Activated T-helper 17 cell treated with anti-CD3 and anti-CD28 coated beads, Interleukin-2, amount 50 U/mL, for 72 hours (primary cell): ENCODE measurements at places on chromosomes 7 and 10.

DNA sequence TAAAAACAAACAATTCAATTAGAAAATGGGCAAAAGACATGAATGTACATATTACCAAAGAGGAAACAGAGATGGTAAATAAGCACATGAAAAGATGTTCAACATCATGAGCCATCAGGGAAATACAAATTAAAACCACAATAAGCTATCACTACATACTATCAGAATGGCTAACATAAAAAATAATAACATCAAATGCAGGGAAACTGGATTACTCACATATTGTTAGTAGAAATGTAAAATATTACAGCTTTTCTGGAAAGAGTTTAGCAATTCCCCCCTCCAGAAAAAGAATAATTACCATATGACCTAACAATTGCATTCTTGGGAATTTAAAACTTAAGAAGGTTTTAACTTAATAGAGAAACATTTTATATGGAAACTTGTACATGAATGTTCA, 232.9 kb upstream of the MTPN start:
- ATAC-seq, result no peak

GRCh38 chr10:10609379-10609955, 408.2 kb upstream of the CELF2 start:
- ATAC-seq, result no peak

DNA sequence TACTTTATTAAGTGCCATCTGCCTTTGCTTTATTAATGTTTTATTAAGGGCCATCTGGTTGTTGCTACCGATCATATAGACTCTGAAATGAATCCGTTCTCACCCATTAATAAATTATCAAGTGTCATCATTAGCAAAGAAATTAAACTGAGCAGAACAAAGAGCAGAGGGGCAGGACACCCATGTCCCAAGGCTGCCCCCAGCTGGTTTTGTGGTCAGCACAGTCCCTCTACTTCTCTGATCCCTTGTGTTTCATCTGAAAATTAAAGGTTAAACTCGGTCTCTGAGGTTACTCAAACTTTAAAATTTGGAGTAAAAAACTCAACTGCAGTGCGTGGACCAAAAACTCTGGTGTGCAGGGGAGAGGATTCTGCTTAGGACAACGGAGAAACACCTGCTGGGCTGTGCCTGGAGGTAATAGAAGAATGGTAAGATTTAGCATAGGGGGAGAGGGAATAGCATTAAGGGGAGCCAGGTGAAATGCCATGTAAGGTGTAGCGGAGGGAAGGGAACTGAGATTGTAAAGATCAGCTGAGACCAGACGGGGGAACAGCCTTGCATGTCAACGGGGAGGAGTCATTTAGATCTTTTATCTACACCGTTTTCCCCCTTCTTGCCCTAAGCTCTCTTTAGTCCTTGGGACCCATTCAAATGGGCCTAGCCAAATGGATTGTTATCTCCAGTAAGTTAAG, 10.8 kb upstream of the GSDME start:
- no peak for ATAC-seq

GRCh38 chr10:33638374-33638773, 303.9 kb upstream of the NRP1 start:
- ATAC-seq, result no peak

GRCh38 chr10:86288695-86289576, 77.7 kb downstream of the GRID1 start:
- no peak for ATAC-seq

GRCh38 chr7:13282377-13282980, 595.0 kb downstream of the ARL4A start:
- ATAC-seq, result no peak

DNA sequence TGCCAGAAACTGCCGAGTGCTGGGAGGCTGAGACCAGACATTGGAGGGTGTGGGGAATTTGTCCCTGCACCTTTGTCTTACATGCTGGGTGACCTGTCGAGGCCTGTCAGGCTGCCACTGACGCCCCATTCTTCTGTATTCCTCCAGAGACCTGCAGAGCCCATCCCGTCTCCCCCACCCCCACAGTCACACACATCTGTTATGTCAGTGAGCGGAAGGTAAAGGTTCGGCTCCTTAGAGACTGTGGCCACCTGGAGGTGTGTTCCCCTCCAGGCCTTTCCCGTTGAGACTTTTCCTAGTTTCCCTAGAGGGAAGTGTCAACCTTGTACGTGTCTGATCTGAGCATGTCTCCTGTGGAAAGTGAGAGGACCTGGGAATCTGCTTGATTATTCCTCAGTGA, 84.5 kb downstream of the ATXN7L1 start:
- no peak for ATAC-seq

GRCh38 chr10:110321869-110322620, 17.3 kb upstream of the SMNDC1 start:
- no peak for ATAC-seq

DNA sequence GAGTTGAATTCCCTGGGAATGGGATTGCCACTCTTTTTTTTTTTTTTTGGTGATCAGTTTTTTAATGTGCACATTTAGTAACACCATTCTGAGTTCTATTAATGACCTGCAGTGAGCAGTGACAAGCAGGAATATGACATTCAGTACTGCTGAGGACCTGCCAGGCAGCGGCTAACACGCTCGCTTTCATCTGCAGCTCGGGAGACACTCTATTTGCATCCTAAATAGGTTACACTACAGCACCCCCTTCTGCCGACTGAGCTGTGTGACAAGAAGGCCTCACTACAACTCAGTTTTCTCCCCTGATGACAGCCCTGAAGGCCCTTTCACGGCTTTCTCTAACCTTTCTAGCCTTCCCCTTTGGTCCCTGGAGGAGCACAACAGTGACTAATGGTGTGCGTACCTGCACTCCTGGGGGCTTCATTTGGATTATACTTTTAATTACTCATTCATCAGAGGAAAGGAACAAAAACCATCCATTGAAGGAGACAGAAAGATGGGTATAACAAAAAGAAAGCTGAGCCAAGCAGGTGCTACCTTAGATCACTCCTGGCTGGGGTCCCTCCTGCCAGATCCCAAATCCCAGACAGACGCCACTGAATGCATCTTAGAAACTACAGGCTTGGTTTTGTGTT, 872.4 kb downstream of the LRMDA start:
- ATAC-seq, result no peak

DNA sequence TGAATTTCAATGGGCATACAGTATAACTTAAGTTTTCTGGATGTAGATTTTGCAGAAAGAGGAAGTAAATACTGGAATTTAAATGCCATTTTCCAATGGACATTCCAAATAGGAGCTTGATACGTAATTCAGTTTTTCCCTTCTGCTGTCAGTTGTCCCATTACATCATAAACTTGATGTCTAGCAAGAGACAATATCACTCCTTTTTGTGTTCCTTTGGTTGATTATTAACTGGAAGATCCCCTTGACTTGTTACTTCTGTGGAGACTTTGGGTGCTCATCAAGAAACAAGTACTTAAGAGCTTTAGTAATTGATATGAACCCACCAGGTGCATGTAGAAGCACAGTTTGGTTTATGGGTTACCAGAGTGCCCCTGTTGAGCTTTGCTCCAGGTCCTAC, 116.1 kb downstream of the ST7 start:
- ATAC-seq, result no peak

DNA sequence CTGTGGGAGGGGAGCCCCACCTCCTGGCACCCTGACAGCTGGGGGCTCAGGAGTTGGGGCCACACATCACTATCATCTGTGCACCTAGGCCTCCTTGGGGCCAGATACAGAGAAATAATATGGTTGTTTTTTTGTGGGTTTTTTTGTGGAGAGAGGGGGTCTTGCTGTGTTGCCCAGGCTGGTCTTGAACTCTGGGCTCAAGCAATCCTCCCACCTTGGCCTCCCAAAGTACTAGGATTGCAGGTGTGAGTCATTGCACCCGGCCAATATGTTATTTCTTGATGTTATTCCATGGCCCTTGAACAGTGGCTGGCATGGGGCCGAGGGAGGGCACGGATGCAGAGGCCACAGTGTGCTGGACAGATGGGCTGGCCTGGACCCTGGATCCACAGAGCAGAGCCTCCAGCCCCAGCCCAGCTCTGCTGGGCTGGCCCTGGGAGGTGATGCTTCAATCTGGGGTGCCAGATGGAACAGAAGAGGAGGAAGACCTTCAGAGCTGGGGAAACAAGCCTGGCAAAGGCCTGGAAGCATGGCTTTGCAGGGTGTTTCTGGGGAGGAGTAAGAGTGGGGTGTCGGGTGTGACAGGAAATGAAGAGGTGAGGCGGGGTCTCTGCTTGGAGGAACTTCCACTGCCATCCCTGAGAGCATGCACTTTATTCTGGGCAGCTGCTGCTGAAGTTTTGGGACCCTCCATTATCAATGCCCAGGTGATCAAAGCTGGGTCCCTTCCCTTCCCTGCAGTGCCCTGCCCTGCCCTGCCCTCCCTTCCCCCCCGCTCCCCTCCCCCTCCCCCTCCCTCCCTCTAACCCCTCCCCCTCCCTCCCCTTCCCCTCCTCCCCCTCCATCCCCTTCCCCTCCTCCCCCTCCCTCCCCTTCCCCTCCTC, 3.7 kb upstream of the FZD9 start:
- ATAC-seq, result no peak

DNA sequence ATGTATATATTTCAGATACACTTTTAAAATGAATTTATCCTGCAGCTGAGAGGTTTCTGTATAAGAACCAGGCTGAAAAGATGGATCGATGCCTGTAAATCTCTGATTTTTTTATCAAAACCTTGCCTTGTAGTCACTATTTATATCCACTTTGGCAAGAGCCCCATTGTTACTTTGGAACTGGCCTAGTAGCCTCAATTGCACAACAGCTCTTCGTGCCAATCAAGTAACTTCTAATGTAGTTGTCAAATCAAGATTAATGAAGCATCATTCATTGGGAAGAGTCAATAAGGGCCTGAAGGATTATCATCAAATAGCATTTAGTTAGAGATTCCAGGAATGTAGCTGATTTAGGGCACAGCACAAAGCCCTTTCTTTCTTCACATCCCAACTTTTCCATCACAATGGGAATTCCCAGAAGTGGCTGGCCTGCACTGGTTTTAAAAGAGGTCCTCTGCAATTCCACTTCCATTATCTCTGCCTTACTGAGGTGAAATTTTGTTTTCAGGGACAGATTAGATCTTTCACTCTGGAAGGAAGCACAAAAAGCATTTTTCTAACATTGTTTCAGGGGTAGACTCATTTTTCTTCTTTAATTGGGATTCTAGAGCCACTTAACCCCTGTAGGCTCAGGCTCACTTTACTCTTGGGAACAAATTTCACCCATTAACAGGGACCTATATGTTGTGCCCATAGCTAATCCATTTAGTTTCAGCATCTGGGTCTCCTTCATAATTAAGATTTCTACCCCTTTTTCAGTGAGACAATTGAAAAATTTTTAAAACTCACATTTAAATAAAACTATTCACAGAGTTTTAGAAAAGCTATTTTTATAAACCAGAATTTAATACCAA, 97.8 kb downstream of the CALCR start:
- no peak for ATAC-seq

DNA sequence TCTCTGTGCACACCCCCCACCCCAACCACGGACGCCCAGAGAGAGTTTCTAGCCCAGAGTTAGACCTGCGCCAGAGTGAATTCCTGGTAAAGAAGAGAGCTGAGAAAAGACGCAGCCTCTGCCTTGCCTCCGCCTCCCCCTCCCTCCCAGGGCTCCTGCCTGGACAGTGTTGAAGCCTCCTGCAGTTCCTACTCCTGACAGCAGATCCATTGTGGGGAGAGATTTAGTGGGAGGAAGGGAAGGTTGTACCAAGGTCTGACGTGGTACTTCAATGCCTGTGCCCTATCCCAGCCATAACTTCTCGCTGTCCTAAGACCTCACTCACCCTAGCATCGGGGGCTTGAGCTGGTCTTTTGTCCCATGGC, 952 bp downstream of the SRRM3 start:
- ATAC-seq, result no peak

DNA sequence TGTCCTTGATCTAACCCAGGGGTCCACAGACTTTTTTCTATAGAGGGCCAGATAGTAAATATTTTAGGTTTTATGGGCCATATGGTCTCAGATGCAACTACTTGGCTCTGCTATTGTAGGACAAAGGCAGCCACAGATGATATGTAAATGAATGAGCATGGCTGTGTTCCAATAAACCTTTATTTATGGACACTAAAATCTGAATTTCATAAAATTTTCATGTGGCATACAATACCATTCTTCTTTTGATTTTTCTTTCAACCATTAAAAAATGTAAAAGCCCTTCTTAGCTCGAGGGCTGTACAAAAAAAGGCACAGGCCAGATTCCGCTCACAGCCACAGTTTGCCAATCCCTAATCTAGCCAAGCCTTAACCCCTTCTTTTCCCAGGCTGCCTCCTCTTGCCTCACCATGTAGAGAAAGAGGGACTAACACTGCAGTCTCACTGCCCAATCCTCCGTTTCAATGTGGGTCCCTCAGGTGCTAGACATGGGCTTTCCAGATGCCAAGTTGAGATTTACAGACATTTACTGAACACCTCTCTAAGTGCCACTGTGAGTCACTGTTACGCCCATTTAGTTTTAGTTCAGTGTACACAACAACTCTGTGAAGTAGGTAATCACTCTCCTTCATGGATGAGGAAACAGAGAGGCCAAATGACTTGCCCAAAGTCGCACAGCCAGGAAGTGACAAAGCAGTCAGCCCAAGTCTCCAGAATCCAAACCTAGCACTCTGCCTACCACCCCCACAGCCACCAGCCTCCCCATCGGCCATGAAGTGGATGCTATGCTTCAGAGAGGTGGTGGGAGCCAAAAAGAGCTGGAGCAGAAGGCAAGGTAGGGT, 132.6 kb upstream of the PDLIM1 start:
- no peak for ATAC-seq

DNA sequence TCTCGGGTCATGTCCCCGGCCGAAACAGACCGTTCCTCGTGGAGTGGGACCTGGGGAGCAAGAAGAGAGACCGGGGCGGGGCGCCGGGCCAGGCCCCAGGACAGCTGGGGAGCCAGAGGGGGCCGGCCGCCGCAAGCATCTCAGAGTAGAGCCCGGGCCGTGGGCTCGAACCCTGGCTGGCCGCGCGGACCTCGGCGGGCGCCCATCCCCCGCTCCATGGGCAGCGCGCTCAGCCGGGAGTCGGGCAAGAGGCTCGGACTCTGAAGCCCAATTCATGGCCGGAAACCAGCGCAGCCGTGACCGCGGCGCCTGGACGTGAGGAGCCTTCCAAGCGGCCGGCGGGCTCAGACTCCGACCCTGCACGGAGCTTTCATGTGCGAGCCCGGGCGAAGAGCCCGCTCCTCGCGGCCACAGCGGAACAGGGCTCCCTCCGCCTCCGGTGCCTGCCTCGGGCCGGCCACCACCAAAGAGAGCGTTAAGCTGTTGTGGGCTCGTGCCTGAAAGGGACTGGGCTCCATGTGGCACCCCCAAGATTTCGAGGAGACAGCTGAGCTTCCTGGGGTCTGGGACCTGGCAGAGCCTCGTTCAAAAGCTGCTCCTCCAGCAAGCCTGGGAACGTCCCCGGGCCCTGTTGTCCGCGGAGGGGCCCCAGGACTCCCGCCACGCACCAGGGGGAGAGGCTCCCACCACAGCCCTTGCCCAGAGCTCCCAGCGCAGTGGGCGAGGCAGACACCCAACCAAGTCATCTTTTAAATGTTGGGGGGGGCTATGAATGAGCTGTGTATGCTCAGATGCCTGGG, 757 bp upstream of the GRID1 start:
- no peak for ATAC-seq

GRCh38 chr7:48180981-48181380, 9.7 kb downstream of the ABCA13 start:
- ATAC-seq, result no peak

- ATAC-seq, result peak; percentile 87
These were observed at the start of gene GIMAP6 for GRCh38 chr7:150631866-150632864. Gene GIMAP6, minus strand, starts transcription at chr7:150632385. Its CDS starts 2,243 bp downstream, at chr7:150630142.
